Activated T-cell treated with anti-CD3 and anti-CD28 coated beads for 48 hours (primary cell): ENCODE measurements at places on chromosomes 12 and 14.

GRCh38 chr14:69483765-69484443, 624 bp upstream of the PLEKHD1 start:
- no peak for DNase-seq

- no peak for DNase-seq
These were observed 66.5 kb upstream of the GALNT9 start for GRCh38 chr12:132395908-132396305.

DNA sequence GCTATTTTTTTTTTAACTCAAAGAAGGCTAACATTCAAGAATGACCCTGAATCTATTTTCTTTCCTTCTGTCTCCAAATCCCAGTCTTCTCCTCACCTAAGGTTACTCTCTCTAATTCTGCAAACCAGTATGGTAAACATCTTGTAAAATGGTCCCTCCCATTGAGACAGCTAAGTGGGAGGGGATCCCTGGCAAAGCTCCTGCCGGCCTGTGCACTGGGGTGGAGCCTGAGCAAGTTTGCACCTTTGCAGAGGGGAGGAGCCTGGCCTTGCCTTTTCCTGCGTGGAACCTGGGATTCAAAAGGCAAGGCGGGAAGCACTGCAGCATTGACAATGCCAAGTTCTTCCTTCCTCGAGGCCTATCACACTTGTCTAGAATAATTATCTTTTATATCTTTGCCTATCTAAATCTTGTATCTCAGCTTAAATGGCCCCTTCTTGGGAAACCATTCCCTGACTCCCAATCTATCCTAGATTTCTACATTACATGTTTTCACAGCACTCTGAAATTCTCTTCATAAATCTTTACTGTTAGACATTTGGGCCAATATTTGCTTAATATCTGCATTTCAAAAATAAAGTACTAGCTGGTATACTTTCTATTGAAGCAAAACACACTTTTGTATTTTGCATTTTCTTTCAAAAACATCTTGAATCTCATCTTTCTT, 83.0 kb downstream of the EPS8 start:
- DNase-seq, result no peak

GRCh38 chr14:79331830-79332229, 879.5 kb downstream of the DIO2 start:
- DNase-seq, result no peak

GRCh38 chr12:124551268-124552144, 15.9 kb downstream of the NCOR2 start:
- DNase-seq, result no peak

DNA sequence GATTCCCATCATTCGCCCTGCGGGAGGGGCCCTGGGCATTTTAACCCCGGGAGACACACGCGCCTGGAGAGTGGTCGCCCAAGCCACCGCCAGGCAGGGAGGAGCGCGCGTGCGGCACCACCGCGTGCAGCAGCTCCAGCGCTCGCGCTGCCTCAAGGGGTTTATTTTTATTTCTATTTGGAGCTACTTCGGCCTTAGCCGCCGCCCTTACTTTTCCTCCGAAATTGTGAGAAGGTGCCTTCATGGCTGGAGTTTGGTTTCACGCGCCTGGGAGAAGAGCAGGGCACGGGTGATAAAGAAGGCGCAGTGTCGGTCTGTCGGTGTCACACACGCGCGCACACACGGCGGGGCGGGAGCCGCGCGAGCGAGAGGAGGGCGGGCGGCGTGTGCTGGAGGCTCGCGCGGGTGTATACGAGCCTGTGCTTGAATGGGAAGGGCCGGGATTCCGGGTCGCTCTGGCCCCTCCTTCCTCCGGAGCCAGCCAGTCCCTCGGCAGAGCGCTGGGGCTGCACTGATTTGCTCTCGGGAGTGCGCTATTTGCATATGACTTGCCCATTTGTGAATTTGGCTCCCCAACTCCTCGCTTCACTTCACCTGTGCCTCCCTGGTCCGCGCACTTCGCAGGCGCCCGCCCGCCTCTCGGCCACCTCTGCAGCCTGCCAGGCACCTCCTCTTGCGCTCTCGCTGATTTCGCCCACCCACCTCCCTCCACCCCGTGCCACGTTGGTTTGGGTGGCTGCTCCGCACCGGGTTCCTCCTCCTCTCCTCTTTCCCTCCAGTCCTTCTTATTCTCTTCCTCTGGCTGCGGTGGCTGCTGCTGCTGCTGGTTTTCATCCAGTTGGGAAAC, 932.3 kb downstream of the DIO2 start:
- DNase-seq, result no peak

DNA sequence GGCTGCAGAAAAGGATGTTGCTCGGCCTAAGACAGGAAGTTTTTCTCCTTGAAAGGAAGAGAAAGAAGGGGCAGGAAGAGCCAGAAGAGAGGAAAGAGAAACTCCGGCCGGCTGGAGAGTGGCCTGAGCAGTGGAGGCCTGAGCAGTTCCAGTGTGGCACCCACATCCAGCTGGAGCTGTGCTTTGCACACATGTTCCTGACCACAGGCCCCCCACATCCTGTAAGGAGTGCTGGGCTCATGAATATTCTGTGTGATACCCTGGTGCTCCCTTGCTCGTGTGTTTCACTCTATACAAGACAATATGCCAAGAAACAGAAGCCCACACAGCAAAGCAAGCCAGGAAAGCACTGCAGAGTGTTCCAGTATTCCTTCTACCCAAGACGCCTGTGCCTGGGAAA, 27.1 kb downstream of the POLE start:
- DNase-seq, result no peak

GRCh38 chr12:2190085-2190484, 137.3 kb downstream of the CACNA1C start:
- DNase-seq, result no peak

DNA sequence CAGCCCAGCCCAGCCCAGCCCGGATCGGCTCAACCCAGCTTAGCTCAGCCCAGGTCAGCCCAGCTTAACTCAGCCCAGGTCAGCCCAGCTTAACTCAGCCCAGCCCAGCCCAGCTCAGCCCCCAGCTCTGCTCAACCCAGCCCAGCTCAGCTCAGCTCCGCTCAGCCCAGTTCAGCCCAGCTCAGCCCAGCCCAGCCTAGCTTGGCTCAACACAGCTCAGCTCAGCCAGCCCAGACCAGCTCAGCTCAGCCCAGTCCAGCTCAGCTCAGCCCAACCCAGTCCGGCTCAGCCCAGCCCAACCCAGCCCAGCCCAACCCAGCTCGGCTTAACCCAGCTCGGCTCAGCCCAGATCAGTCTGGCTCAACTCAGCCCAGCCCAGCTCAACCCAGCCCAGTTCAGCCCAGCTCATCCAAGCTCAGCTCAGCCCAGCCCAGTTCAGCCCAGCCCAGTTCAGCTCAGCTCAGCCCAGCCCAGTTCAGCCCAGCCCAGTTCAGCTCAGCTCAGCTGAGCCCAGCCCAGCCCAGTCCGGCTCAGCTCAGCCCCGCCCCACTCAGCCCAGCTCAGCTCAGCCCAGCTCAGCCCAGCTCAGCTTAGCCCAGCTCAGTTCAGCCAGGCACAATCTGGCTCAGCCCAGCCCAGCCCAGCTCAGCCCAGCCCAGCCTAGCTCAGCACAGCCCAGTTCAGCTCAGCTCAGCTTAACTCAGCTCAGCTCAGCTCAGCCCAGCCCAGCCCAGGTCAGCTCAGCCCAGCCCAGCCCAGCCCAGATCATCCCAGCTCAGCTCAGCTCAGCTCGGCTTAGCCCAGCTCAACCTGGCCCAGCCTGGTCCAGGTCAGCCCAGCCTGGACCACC, 331.7 kb downstream of the TMEM121 start:
- no peak for DNase-seq

- no peak for DNase-seq
These were observed 50.6 kb downstream of the FOXA1 start for GRCh38 chr14:37544407-37544806.

DNA sequence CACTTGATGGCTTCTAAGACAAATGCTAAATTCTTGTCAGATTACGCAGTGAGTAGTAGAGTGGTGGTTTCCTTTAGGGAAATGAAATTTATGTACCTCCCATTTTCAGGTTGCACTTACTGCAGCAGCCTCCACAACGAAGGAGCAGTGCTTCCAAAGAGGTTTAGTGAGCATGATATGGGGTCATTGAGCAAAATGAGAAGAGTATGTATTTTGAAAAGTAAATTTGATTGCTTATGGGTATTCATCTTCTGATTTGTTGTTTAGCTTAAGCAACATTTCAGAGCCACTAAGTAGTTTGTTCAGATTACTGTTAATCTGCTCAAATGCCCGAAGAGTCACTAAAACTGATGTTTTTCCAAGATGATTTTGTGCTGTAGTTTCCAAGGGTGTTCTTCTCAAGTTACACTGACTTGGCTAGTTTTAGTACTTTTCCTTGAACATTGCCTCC, 493.6 kb downstream of the PCNX1 start:
- DNase-seq, result no peak
